Sigmoid colon (tissue), 7 donors: ENCODE measurements at places on chromosomes 7 and 10. TPM values are rescaled to one million over a fixed set of nuclear protein-coding genes. Genes with fewer than 3 reads are reported as not detected.

Gene LRRD1
- total RNA-seq: 0.83 TPM

- H3K27me3 ChIP-seq: no peaks in the 10 kb centered on the region
- no peak overlapping the region for H3K4me3 ChIP-seq
- no peaks in the 10 kb centered on the region for H3K36me3 ChIP-seq
- H3K27ac ChIP-seq: no peak overlapping the region
Observed at GRCh38 chr10:113666682-113667252, 2.9 kb upstream of the NRAP start.

GRCh38 chr10:6539833-6540232 is 40.2 kb downstream of the PRKCQ start:
- no peak for DNase-seq
- no peak overlapping the region for H3K4me3 ChIP-seq
- no peak overlapping the region for H3K27ac ChIP-seq
- H3K4me1 ChIP-seq: no peaks in the 10 kb centered on the region

DNA sequence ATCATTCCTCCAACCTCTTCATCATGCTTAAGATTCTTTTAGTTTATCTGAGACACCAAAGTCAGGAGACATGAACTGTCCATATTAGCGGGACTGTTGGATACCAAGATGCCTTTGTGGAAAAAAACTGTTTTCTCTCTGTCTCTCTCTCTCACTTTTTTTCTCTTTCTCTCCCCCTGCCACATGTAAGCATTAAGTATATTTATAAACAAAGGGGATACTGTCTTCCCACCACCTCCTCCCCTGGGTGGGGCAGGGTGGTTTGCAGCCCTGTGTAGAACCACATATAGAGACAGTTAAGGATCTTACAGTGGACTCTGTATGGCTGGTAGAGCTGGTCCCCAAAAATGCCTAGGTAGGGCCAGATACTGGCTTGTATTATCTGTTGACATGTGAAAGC is 101.3 kb downstream of the GLI3 start:
- no peaks in the 10 kb centered on the region for H3K27me3 ChIP-seq
- peak overlapping the region; percentile 13 for H3K27ac ChIP-seq
- no peaks in the 10 kb centered on the region for H3K36me3 ChIP-seq
- H3K4me1 ChIP-seq: peaks cover 53% of the 10 kb centered on the region
